ENCODE measurements at places on chromosomes 7 and 10. TPM values are rescaled to one million over a fixed set of nuclear protein-coding genes. Genes with fewer than 3 reads are reported as not detected.

The AKR1C8 gene
- total RNA-seq, result not detected

The MEOX2 gene
- total RNA-seq, result 4.5 TPM

The CH25H gene
- total RNA-seq, result 83.4 TPM

The PLXNA4 gene
- 2.8 TPM for total RNA-seq

The FOXK1 gene
- 31.9 TPM for total RNA-seq

The TLX1 gene
- total RNA-seq, result not detected

The CAMK2B gene
- not detected for total RNA-seq
